ENCODE measurements at places on chromosomes 3 and 15. TPM values are rescaled to one million over a fixed set of nuclear protein-coding genes. Genes with fewer than 3 reads are reported as not detected.

CCDC50 gene
- polyA plus RNA-seq, result 11.4 TPM

IQCH gene
- polyA plus RNA-seq, result 0.32 TPM

COMMD4 gene
- polyA plus RNA-seq, result 68.1 TPM

- H3K36me3 ChIP-seq, result no peaks in the 10 kb centered on the region
- no peak overlapping the region for H3K4me3 ChIP-seq
- H3K27me3 ChIP-seq, result no peaks in the 10 kb centered on the region
- H3K27ac ChIP-seq, result no peak overlapping the region
- H3K4me1 ChIP-seq, result no peaks in the 10 kb centered on the region
- DNase-seq, result no peak
Measured at GRCh38 chr3:73365756-73366397, 258.9 kb downstream of the PDZRN3 start.

GRCh38 chr3:3799173-3800079 lies at the start of gene LRRN1:
LRRN1 (plus strand) TSS chr3:3799431; CDS start chr3:3844642, 45,211 bp downstream.
- H3K4me3 ChIP-seq, result no peak within 1 kb of the TSS
- H3K4me1 ChIP-seq, result peaks cover 6% of the 10 kb centered on the region
- peaks cover 17% of the 10 kb centered on the region for H3K27me3 ChIP-seq
- no peak within 1 kb of the TSS for H3K27ac ChIP-seq
- H3K36me3 ChIP-seq, result no peaks in the 10 kb centered on the region

GRCh38 chr3:153250446-153250845 lies 88.4 kb downstream of the RAP2B start:
- no peaks in the 10 kb centered on the region for H3K27me3 ChIP-seq
- H3K36me3 ChIP-seq, result no peaks in the 10 kb centered on the region
- H3K27ac ChIP-seq, result no peak overlapping the region
- DNase-seq, result no peak

GRCh38 chr15:77412972-77413698 lies 6.8 kb downstream of the PEAK1 start:
- no peaks in the 10 kb centered on the region for H3K36me3 ChIP-seq
- H3K4me1 ChIP-seq, result peaks cover 9% of the 10 kb centered on the region
- no peaks in the 10 kb centered on the region for H3K27me3 ChIP-seq
- no peak for DNase-seq
